Caudate nucleus (tissue), 63 donors: ENCODE measurements at places on chromosomes 5 and 9.

- no peak for DNase-seq
These were observed 50.5 kb downstream of the NR6A1 start for GRCh38 chr9:124720429-124721108.

- no peak for DNase-seq
These were observed 8.6 kb downstream of the BRD3 start for GRCh38 chr9:134059188-134059641.

DNA sequence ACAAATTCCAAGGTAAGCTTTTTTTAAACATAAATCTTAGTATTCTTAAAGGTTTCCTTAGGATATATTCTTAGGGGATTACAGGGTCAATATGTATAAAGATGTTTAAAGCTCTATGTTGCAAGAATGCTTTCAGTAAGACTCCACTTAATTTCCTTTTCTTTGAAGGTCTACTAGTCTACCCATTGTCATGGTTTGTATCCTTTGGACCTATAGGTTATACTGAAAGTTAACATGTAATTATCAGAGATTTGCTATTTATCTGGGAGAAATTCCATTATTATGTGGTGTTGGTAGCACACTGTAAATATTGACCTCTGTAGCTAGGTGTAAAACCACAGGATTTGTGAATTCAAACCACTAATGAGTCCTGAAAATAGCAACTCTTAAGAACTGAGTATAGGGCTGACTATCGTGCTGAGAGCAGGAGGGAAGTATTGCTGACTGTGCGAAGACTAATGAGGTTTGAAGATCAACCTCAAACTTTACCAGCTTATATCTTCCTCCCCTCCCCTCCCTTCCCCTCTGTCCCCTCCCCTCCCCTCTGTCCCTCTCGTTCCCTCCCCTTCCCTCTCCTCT lies 85.6 kb downstream of the GADD45G start:
- DNase-seq: no peak

GRCh38 chr5:130068988-130069387 lies 164.7 kb downstream of the CHSY3 start:
- DNase-seq: no peak

GRCh38 chr9:136345281-136346156 lies 18.0 kb downstream of the DNLZ start:
- peak; percentile 82 for DNase-seq

- no peak for DNase-seq
These were observed 8.2 kb upstream of the EPB41L4B start for GRCh38 chr9:109328978-109329637.

DNA sequence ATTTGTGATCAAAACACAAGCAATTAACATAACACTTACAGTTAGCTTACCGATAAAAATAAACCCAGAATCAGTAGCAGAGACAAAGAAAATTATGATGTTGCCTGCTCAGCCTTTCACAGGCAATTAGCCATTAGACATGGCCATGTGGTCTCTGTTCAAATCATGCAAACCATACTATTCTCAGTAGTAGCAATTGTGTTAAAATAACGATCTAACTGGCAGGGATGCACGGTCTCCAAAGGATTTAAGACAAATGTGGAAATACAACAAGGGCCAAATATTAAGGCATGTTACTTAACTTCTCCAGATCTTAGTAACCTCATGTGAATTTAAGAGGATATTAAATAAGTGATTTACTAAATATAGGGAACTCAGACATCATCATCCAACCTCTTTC lies 59.5 kb downstream of the PTBP3 start:
- DNase-seq: no peak

GRCh38 chr9:79473704-79474103 lies 98.1 kb upstream of the TLE4 start:
- no peak for DNase-seq

DNA sequence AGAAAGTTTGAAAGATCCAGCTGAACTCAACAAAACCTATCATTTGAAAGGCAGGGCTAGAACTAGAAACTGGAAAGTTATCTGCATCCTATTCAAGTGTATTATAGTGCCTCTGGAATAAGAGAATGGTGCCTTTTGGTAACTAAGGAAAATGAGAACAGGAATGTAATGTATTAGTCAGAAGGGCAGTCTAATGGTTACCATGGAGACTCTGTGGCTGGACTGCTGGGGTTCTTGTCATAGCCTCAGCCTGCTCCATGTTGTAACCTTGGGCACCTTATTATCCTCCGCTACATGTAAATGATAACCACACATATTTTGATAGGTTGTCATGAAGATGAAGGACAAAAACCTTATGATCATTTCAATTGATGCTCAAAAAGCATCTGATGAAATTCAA lies 24.6 kb upstream of the IFNB1 start:
- DNase-seq: no peak

GRCh38 chr9:18360005-18360404 lies 113.9 kb upstream of the ADAMTSL1 start:
- DNase-seq: no peak

GRCh38 chr5:134450374-134450773 lies 38.7 kb upstream of the CDKN2AIPNL start:
- DNase-seq: no peak

GRCh38 chr5:15333091-15333490 lies 166.9 kb upstream of the FBXL7 start:
- DNase-seq: no peak

GRCh38 chr9:134793288-134794188 lies 87.1 kb upstream of the FCN2 start:
- no peak for DNase-seq

DNA sequence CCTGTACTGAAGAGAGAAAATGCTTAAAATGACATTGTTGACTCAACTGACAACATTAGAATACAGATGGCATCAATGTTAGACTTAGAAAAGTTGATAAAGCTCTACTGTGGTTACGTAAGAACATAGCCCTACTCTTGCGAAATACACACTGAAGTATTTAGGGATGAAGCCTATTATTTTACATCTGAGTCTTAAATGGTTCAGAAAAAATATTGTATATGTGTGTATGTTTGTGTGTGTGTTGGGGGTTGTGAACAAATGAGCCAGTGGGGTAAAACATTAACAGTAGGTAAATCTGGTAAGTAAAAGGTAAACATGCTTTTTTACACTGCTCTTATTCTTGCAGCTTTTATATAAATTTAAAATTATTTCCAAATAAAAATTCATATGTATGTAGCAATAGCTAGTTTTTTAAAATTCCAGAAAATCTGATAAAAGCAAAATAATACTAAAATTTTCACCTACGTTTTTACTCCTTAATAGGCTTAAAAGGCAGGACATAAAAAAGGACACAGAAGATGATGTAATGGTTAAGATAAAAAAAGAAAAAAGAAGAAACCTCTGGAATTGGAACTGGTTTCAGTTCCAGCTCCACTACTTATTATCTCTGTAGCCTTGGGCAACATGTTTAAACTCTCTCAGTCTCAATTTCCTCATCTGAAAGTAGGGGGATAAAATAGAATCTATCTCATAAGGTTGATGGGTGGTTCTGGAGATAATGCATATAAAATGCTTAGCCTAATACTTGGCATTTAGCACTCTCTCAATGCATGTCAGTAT lies 44.3 kb downstream of the GARNL3 start:
- DNase-seq: no peak

DNA sequence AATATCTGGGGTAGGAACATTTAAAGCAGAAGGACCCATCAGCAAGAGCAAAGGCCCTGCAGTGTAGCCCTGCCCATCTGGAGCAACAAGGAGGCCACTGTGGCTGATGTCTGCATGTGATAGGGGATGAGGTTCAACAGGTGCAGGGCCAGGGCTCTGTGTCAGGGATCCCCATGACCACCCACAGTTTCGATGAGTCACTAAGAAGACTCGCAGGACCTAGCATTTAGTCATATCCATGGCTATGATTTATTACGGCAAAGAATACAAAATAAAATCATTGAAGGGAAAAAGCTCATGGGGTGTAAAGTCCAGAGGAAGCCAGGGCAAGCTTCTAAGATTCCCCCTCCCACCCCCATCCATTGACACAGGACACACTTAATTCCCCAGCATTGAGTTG lies 188.6 kb downstream of the ADGRV1 start:
- DNase-seq: no peak

DNA sequence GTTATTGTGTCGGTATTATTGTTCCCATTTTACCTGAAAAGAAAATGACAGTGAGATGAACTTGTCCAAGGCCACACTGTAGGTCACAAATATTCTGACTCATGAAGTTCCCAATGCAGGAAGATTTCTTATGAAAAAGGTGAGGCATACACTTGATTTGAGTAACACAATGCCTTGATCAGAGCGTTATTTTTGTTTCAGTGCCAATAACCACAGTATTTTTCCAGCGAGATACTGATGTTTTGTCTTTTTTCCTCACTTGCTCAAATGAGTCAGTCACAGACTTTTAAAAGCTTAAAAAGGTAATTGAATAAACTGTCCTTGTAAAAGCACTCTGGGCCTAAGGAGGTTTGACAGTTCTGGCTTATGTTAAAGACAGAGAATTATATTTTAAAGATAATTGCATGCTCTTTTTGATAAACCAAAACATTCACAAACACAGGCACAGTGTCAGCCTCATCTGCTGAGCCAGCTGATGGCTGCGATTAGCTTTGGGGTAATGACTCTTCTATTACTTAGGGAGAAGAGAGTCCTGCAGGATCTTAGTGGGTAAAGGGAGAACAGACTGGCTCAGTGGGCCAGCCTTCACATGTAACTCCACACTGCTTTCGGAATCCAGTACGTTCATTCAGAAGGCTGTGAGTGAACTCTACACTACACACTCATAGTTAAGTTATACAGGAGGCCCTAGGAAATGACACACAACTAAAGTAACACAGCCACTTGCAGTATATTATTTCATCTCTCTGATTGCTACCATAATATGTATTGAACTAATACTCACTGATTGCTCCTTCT lies 165.5 kb upstream of the CD180 start:
- no peak for DNase-seq

DNA sequence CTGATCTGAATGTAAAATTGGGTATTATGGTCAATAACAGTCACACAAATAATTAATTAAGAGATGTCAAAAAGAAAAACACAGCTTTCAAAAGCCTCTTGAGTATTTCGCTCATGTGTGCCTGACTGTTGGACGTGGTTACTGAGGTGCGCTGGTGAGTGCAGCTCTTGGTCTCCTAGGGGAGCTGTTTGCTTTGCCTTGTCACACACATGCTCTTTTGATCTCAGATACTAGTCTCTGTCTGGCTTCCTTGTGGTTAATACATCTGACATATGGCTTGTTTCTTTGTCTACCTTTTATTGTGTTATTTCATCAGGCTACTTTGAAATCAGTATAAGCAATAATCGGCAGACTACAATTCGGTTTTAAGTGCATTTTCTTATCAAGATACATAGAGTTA lies 51.5 kb downstream of the PCSK1 start:
- DNase-seq: no peak

GRCh38 chr5:152462021-152462721 lies 57.1 kb upstream of the NMUR2 start:
- DNase-seq: no peak

GRCh38 chr5:150139334-150139733 lies 16.3 kb downstream of the PDGFRB start:
- DNase-seq: no peak

GRCh38 chr5:76196886-76197489 lies 113.8 kb downstream of the SV2C start:
- no peak for DNase-seq

GRCh38 chr5:177473443-177474001 lies at the start of gene DBN1:
TSS of gene DBN1 (minus strand) at chr5:177473634. CDS start at chr5:177473521, 113 bp downstream.
- no peak for DNase-seq

- DNase-seq: peak; percentile 4
These were observed 50.2 kb upstream of the RNF38 start for GRCh38 chr9:36450110-36450732.

DNA sequence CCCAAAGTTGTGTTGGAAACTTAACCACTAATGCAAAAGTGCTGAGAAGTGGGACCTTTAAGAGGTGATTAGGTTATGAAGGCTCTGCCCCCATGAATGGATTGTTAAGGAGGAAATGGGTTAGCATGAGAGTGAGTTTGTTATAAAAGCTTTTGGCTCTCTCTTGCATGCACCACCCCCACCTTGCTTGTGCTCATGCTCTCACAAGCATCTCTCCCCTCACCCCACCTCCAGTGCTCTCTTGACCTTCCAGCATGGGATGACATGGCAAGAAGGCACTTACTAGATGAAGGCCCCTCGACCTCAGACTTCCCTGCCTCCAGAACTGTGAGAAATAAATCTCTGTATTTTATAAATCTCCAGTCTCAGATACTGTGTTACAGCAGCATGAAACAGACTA lies 52.8 kb downstream of the RICTOR start:
- DNase-seq: no peak

DNA sequence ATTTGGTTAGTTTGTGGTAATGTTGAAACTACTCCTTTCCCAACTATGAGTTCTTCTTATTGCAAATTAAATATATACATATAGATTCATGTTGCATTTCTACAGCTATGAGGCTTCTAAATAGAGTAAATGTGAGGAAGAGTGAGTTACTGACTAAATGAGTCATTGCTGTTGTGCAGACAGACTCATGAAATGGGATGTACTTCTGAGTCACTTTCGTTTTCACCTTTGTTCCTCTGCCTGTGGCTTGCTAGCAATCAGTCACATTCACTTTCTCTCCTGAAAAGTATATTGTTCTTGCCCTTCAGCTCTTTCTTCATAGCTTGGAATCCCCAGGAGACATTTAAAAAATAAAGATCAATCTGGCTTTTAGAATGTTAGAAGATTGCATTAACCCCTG lies 295.5 kb upstream of the SMC2 start:
- no peak for DNase-seq

- no peak for DNase-seq
These were observed 291.2 kb downstream of the IRX1 start for GRCh38 chr5:3886524-3887451.

- DNase-seq: no peak
These were observed 75.0 kb upstream of the NEK6 start for GRCh38 chr9:124182741-124183140.

DNA sequence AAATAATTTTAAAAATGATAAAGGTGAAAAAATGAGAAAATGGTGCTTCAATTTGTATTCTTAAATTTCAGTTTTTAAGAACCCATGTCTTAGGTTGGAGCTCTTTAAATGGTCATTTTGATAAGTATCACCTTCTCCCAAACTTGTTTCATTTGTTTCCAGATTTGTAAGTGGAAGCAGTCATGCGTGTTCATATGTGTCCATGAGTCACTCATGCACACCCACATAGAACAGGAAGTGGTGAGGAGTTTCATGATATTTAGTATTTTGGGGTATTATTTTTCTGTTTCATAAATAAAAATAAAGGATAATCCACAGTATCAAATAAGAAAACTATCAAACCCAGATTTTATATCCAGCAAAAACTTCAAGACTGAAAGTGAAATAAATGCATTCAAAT lies 570.4 kb upstream of the ST8SIA4 start:
- no peak for DNase-seq

- no peak for DNase-seq
These were observed 891 bp downstream of the IRX4 start for GRCh38 chr5:1881731-1882336.
